ENCODE measurements at places on chromosomes 1 and 21.

DNA sequence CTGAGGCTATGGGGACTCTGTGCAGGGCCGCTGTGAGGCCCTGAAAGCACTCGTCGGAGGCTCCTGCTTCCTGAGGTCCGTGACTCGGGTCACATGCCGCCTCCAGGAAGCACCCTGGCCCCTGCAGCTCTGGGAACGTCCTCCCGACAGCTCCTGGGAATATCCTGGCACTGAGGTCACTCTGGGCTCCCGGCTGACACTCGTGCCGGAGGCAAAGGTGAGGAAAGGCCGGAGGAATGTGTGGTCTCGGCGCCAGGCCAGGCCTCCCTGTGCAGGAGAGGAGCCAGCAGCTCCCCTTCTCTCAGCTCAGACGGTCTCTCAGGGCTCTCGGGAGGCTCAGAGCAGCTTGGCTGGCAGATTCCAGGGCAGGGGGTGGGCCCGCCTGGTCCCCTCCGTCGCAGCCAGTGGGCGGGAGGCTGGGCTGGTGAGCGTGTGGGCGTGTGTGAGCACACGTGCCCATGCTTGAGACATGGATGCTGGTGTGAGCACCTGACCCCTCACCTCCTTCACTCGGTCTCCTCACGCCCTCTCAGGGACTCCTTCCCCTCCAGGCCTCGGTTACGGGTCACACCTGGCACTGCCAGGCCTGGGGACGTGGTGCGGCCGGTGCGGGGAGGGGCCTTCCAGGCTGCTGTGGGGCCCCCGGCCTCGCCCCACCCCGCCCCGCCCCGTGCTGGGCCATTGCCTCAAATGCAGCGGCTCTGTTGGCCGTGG is 5.5 kb upstream of the RNF223 start:
- DNase-seq, result peak; percentile 70

DNA sequence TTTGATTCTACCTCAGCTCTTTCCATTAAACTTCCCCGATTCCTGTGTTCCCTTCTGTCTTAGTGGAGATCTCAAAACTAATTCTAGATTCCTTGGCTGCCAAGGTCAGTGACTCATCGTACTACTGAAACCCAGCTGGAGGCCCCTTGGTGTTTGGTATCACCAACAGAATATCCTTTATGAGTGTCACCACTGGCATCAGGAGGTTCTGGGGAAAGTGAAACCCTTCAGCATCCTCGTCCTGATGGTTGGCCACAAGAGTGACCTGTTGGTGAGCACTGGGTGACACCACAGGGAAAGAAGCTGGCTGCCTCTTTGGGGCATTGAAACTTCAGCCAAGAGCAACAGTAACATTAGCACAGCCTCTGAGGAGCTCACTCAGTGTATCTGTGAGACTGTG is 9.6 kb downstream of the RAB42 start:
- no peak for DNase-seq

- DNase-seq, result no peak
Observed at GRCh38 chr1:201072922-201073321, 39.3 kb downstream of the CACNA1S start.

DNA sequence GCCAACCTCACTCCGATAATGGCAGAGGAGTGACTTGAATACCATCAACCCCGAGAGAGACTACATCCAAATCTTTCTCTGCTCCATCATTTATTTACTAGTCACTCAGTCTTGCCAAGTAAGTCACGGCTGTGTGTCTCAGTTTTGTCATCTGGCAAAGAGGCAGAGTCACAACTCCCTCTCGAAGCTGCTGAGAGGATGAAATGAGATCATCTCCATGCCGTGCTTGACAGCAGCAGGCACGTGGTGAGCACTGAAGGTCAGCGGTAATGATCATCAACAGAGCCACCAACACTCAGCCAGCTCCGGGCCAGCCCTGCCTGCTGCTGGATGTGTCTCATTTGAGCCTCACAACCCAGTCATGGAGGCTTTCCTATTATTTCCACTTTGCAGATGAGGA is 19.9 kb downstream of the ALDH4A1 start:
- DNase-seq, result no peak

- DNase-seq, result peak; percentile 72
Observed at GRCh38 chr1:23029337-23029736, 10.1 kb downstream of the KDM1A start.

DNA sequence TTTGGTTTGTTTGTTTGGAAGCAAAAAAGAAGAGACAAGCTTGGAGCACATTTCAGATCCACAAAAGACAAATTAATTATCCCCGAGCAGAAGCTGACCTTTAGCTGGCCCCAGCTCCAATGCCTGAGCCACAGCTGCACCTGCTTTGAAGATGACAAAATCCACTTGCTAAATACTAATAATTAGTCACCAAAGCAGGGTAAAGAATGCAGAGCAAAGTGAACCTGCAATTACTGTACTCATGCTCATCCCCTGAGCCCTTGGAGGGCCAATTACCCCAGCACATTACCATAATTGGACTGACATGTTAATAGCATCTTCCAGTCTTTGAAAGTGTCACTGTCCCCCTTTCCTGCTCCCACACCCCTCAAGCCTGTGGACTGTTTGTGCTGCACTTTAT is 38.2 kb upstream of the KCND3 start:
- no peak for DNase-seq

- no peak for DNase-seq
Observed at GRCh38 chr1:227399152-227399730, 80.9 kb upstream of the CDC42BPA start.

- DNase-seq, result no peak
Observed at GRCh38 chr1:81650776-81651175, 150.0 kb upstream of the ADGRL2 start.

DNA sequence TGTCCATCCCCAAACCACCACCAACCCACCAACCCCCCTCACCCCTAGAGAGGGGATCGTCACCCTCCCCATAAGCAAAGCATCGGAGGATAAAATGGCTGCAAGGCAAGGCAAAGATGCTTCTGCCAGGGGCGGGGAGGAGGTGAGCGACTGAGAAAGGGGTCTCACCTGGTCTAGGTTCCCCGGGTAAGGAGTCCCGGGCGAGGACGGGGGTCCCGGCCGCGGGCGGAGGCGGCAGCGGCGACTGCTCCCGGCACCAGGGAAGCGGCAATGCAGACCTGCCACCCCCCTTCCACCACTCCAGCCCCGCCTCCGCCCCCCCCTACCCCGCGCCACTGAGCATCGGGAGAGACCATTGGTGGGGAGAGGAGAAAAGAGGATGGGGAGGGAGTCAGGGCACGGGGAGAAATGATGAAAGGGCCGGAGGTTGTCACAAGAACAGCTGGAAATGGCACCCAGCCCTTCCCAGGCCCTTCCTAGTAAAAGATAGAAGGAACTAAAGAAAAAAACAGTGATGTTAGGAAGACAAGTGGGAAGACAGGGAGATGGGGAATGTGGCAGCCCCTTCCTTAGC is at the start of gene SV2A:
Gene SV2A, minus strand, starts transcription at position 274 of the 574 bp plus-strand sequence. CDS start 4,004 bp downstream, outside the sequence.
- peak; percentile 76 for DNase-seq

- no peak for DNase-seq
Observed at GRCh38 chr1:104120525-104120924, 370.8 kb downstream of the AMY1C start.

GRCh38 chr1:43300378-43301094 is at the start of gene TIE1:
Gene TIE1 (plus strand): TSS chr1:43300982. CDS start chr1:43301072, 90 bp downstream.
- DNase-seq, result peak; percentile 34

- DNase-seq, result peak; percentile 76
Observed at GRCh38 chr1:234154320-234155251, 218.7 kb upstream of the COA6 start.

DNA sequence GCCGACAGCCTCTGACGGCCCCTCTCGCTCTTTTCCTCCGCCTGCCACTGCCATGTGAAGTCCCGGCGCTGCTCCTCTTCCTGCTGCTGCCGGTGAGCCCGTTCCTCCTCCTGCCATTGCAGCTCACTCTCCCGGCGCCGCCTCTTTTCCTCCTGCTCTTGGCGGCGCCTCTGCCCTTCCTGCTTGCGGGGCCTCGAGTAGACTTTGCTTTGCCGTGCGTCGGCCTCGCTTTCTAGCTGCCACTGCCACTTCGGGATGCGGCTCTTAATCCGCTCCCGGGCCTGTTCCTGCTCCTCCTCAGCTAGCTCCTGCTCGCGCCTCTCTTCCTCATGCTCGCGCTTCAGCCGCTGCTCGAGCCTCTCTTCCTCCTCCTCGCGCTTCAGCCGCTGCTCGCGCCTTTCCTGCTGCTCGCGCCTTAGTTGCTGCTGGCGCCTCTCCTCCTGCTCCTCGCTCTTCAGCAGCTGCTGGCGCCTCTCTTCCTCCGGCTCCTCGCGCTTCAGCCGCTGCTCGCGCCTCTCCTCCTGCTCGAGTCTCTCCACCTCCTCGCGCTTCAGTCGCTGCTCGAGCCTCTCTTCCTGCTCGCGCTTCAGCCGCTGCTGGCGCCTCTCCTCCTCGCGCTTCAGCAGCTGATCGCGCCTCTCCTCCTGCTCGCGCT is 4.3 kb downstream of the TCHH start:
- DNase-seq, result peak; percentile 67

DNA sequence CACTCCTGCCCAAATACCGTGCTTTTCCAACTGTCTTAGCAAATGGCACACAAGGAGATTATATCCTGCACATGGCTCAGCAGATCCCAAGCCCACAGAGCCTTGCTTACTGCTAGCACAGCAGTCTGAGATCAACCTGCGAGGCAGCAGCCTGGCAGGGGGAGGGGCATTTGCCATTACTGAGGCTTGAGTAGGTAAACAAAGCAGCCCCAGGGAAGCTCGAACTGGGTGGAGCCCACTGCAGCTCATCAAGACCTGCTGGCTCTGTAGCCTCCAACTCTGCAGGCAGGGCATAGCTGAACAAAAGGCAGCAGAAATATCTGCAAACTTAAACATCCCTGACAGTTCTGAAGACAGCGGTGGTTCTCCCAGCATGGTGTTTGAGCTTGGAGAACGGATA is 70.1 kb upstream of the PTBP2 start:
- no peak for DNase-seq

GRCh38 chr1:3607703-3608065 is 3.6 kb downstream of the MEGF6 start:
- DNase-seq, result no peak
